Heart right ventricle (tissue), 16 donors: ENCODE measurements at places on chromosomes 12 and 14. TPM values are rescaled to one million over a fixed set of nuclear protein-coding genes. Genes with fewer than 3 reads are reported as not detected.

GRCh38 chr12:67193704-67194103, 75.5 kb upstream of the CAND1 start:
- peak; percentile 4 for DNase-seq

GRCh38 chr14:60713513-60713912, 10.6 kb downstream of the SIX4 start:
- DNase-seq, result no peak

DNA sequence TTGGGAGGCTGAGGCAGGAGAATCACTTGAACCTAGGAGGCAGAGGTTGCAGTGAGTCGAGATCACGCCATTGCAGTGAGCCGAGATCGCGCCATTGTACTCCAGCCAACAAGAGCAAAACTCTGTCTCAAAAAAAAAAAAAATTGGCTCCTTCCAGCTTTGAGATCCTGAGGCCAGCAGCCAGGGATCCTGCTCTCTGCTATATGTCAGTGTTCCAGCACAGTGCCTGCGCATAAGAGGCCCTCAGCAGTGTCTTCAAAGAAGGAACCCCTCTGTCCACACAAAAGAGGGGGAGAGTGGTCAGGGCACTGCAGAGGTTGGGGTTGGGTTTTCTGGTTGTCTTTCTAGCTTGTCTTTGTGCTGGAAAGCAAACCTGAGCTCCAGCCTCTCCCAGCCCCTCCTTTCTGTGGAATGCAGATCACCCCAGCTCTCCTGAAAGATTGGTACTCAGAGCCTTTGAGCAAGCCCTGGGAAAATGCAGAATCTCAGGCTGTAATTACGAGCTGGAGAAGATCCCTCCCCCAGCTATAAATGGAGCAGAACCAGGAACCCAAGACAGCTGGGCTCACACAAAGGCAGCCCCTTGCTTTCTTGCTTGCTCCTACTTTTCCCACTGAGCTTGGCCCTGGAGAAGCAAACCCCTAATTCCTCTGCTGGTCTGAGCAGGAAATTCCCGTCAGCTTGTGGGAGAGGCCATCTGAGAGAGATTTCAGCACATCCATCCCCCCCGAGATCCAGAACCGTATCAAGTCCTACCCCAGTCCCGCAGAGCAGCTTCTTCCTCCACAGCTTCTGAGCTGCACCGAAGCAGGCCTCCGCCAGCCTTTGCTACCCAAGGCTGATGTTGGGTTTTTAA, 205.7 kb downstream of the ZFP36L1 start:
- no peak for DNase-seq

- DNase-seq, result no peak
Measured at GRCh38 chr12:21607701-21608100, 3.1 kb upstream of the GYS2 start.

GRCh38 chr12:75721796-75722195, 210.4 kb upstream of the KRR1 start:
- DNase-seq, result no peak

The RNASE3 gene
- 0.06 TPM for polyA plus RNA-seq

The PPFIA2 gene
- 0.32 TPM for polyA plus RNA-seq
